ENCODE measurements at places on chromosomes 2 and 18.
A peak's percentile ranks its signal among the peaks of the same experiment; 100 is the strongest.

DNA sequence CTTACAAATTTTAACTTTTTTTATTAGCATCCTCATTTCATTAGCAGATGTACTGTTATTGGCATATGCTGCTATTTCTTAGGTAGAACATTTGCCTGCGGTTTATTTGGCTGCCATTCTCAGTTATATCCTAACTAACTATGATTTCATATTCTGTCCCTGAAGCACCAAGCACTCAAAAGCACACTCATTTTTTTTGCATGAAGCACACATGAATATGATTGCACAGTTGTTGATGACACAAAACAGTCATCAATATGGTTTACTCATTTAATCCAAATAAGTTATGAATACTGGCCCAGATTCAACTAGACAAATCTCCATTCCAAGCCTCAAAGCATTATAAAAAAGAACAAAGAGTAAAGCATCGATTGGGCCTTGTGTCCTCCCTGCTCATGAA is 129.4 kb upstream of the CNTNAP5 start:
- ATAC-seq, result no peak

DNA sequence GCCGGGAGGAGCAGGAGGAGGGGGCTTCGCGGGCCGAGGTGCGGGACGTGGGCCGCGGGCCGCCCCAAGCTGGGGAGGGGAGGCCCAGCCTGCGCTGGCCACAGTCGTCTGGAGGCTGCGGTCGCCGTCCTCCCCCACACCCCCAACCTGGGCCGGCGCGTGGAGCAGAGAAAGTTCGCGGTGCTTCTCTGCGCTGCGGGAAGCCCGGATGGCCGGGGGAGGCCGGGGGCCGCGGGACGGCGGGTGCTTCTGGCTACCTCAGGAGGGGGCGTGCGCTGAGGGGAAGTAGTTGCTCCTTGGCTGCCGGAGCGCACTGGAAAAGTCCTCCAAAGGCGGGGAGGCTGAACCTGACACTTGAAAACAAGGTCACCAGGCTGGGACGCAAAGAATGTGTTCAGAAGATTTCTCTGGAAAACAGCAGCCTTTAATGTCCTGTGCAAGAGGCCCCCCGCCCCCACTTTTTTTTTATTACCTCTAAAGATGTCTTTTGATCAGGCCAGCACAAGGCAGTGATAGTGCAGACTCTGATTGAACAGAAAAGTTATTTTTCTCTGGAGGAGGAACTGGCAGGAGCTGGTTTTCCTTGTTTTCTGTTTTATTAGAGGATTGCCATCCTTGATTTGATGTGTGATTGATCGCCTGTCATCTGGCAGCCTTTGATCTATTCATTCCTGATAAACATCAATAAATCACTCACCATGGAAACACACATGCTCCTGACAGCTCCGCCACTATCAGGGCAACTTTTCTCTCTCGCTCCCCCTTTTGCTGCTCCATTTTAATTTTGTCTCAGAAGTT is 1.6 kb downstream of the TSHZ1 start:
- no peak for ATAC-seq

GRCh38 chr2:217357886-217358620 is 498.2 kb upstream of the TNP1 start:
- no peak for ATAC-seq

- peak; percentile 95 for ATAC-seq
Measured at GRCh38 chr2:141455211-141455826, 675.5 kb downstream of the LRP1B start.

DNA sequence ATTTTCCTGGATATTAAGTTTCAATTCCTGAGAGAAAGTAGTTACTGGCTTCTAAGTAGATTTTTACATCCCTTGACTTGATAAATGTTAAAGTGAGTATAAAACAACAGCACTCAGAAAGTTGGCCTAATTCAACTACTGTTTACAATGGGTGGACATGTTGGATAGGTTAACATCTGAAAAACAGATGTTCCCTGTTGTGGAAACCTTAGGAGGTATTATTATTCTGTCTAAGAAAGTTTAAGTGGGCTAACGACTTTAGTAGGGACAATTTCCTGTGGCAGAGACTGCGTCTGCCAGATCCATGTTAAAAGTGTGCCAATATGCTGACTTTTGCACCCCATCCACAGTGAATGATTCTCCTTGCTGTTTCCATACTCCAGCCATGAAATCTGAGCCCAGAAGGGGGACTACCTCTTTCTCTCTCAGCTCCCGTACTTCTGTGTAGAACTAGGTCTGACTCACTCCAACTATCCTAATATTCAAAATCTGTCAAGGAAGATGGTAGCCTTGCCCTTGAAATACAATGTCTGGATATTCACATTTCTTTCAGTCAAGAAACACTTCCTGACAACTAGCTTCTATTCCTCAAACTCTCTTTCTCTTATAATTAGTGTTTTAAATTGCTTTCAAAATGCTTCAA is 327.5 kb upstream of the HNRNPA3 start:
- no peak for ATAC-seq

GRCh38 chr2:218642121-218642656 is 17.2 kb downstream of the ZNF142 start:
- ATAC-seq, result no peak

Measured in SK-N-SH treated with all-trans-retinoic acid at 6 μM for 48 hours (cell line).